ENCODE measurements at places on chromosomes 2 and 18.

DNA sequence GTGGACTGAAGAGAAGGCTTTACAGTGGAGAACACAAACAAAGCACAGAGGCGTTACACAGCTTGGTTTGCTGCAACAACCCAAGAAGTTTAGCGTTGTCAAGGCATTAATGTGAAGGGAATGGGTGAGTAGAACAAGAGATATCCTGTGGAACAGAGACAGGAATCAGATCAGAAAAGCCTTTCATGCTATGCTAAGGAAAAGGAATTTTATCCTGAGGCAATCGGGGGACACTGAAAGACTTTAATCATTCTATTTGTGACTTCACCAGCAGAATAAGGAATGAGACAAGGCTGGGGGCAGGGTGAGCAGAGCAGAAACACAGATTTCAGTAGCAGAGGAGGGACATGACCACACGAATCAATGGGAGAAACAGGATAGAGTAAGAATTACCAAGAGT lies 600.7 kb downstream of the IRS1 start:
- no peak for DNase-seq

GRCh38 chr2:241289597-241289996 lies 25.9 kb downstream of the HDLBP start:
- no peak for DNase-seq

- no peak for DNase-seq
Observed at GRCh38 chr2:163210430-163210918, 371.9 kb upstream of the KCNH7 start.

GRCh38 chr2:16763493-16763899 lies 97.9 kb upstream of the CYRIA start:
- no peak for DNase-seq

DNA sequence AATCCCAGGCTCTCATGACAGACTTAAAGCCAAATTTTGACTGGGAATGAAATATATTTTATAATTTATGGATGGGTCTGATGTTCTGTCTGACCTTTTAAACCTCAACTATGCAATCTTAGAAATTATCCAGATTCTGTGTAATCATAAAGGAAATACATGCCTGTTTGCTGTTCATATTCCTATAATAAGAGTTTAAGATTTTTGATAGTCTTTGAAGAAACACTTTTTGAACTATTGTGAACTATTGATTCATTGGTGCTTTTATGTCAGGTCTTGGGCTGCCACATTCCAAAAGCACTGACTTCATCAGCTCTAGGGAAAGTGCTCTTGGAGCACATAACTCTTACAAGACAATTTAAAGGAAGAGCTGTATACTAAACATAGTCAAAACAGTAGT lies 64.2 kb downstream of the CCDC150 start:
- no peak for DNase-seq

GRCh38 chr2:179606141-179606540 lies 255.3 kb downstream of the ZNF385B start:
- DNase-seq = no peak

DNA sequence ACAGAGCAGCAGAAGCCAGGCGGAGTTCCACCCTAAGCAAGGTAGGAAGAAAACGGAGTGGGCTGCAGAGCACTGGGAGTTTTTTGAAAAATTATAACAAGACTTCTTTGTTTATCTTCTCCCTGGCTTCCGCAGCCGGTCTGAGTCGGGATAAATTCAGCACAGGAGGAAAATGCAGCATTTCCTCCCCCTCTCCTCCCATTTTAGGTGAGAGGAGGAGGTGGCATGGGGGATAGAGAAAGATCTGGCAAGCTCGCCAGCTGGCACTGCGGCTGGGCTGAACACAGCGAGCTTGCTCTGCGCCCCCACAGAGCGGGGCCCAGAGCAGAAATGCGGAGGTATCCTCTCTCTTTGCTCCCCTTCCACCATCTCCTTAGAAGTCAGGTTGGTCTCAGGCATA lies 17.7 kb upstream of the CHRNA1 start:
- no peak for DNase-seq

- DNase-seq = no peak
Observed at GRCh38 chr2:61631321-61631720, 93.2 kb upstream of the XPO1 start.

- peak; percentile 76 for DNase-seq
Observed at GRCh38 chr2:71510196-71510807, 56.9 kb downstream of the DYSF start.

- DNase-seq = no peak
Observed at GRCh38 chr18:75625966-75626365, 198.5 kb upstream of the SMIM21 start.

- DNase-seq = no peak
Observed at GRCh38 chr2:112340475-112341267, 65.3 kb downstream of the ZC3H6 start.

DNA sequence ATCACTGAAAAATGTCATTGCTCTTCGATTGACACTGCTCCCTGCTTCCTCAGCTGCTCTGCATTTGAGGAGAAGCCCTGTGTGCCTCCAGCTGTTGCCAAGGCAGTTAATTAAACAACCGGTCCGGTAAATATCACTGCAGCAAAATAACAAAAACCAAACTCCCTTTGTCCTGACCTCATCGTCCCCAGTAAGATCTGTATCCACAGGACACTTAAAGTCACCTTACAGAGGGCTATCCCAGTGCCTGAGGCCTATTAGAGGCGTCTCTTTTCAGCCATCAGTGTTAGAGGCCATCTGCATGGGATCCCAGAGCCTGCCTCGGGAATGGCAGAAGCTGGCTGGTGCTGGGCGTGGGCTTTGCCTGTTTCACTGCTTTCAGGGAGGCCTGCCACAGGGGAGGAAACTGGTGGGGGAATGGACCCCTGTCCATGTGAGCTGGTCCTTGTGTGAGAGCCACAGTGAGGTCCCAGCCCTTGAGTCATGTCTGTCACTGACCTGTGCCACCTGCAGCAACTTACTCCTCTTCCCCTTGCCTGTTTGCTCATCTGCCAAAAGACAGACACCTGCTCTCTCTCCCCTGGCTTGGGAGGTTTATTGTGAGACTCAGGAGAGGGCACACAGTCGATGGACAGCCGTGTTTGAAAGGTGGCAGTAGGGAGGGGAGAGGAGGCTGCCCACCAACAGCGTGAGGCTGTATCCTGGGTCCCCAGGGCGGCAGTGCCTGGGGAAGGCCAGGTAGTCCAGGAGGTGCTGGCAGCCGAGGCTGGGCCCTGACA lies 117.7 kb upstream of the MCFD2 start:
- DNase-seq = no peak

DNA sequence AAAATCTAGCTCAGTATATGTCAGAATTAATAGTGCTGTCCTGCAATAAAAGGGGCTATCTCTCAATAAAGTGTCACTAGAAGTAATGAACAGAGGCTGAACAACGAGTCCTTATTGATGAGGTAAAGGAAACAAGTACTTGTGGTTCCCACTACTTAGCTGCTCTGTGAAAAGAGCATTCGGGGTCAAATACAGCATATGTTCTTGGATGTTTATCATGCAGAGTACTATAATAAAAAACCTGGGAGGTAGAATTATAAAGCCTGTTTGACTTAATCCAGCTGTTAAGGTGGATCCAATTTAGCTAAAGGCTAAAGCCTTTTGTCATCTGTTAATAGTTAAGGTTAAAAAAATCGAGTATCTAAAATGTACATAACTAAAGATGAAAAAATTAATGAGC lies 32.4 kb downstream of the SLC35F5 start:
- no peak for DNase-seq

DNA sequence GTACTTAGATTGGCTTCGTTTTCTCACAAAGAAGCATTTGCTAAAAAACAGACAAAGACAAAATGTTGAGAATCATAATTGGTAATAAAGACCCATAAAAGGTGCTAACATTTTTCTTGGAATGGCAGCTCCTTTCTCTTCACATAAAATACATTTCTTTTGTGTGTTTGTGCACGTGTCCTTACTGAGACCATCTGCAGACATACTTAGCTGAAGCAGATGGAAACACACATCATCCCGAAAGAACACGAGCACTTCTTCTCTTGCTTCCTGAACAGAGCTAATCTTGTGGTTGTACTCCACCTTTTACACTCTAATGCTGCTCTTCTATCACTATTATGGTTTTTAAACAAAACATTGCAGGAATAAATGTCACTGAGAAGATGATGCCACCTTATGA lies 142.5 kb downstream of the SPHKAP start:
- DNase-seq = no peak

DNA sequence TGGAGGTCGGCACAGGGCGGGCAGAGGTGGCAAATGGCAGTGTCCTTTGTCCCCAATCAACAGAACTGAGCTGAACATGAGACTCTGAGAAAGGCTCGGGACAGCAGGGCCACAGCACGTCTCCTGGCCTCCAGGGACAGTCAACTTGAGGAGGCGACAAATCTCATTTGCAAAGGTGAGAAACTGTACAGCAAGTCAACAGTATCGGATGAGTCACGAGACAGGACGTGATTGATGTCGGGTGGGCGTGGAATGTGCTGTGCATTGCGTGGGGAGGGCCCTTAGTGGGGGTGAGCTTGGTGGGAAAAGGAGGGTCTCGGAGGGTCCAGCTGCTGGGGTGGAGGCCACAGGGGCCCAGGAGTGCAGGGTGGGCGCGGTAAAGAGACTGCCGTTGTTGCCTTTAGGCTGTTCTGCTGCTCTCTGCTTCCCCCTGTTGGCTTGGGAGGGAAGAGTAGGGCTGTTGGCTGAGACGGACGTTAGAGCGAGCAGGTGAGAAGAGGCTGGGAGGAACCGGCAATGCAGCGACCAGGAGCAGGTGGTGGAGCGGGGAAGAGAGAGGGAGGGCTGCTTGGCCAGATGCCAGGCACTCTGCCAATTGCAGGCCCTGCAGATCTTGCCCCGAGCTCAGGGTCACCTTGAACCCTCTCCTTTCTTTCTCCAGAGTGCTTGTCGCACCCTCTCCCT lies 164.3 kb downstream of the BCL2 start:
- DNase-seq = peak; percentile 78

DNA sequence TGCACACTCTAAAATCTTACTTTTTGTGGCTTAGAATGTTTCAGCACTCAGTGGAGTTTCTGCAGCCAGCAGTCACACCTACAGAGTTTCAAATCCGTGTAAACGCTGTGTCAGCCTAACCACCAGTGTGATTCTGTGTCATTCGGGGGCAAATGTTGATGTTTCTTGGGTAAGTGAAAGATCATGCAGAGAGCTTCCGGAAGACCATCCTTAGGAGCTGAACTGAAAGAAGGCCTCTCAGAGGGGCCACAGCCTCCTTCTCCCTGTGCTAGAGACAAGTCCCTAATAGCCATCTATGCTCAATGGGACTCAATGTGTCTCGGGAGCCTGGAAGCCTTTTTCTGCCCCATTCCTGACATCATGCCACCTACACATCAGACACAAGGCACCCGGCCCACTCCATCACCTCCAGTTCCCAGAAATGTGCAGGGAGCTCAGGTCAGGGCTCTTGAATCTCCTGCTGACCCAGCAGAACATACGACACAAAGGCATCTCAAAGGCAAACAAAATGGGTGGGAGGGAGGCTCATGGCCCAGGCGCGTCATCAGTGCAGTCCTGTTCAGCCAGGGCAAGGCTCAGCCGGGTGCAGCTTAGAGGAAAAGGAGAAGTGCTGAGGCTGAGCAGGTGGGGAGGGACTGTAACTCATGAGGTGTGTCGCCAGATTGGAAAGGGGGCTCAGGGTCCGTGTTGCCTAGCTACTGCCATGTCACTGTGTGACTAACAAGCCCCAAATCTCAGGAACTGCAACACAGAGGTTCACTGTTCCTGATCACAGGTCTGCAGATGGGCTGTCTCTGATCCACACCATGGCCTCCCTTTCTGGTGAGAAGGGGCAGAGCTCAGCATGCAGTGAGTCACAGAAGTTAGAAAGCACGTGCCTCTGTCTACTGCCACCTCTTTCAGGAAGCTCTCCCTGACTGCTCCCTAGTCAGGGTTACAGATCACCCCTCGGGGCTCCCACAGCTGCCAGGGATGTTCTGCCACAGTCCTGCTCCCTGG lies 82.0 kb downstream of the SMAD7 start:
- DNase-seq = peak; percentile 88

- no peak for DNase-seq
Observed at GRCh38 chr2:230023313-230023712, 45.4 kb downstream of the SLC16A14 start.
